ENCODE measurements at places on chromosomes 16 and 17.

DNA sequence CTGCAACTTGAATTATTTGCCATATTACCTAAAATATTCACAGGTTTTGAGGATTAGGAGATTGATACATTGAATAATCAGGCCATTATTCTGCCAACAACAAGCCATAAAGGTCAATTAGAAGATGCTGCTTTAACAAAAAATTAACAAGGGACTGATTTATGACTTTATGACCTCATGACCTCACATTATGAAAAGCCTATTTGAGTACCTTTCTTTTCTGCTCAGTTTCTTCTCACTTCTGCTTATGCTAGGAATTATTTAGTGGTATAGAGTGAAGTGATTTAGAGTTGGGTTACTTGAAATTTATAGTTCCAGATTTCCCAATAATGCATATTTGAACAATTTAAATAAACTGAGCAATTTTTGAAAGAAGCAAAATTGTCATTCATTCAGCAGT is 121.6 kb downstream of the CHD9 start:
- no peak for DNase-seq

GRCh38 chr17:50163843-50164696 is 1.7 kb upstream of the SGCA start:
- DNase-seq: no peak

- DNase-seq: no peak
Observed at GRCh38 chr16:2008631-2009163, 924 bp downstream of the ZNF598 start.

DNA sequence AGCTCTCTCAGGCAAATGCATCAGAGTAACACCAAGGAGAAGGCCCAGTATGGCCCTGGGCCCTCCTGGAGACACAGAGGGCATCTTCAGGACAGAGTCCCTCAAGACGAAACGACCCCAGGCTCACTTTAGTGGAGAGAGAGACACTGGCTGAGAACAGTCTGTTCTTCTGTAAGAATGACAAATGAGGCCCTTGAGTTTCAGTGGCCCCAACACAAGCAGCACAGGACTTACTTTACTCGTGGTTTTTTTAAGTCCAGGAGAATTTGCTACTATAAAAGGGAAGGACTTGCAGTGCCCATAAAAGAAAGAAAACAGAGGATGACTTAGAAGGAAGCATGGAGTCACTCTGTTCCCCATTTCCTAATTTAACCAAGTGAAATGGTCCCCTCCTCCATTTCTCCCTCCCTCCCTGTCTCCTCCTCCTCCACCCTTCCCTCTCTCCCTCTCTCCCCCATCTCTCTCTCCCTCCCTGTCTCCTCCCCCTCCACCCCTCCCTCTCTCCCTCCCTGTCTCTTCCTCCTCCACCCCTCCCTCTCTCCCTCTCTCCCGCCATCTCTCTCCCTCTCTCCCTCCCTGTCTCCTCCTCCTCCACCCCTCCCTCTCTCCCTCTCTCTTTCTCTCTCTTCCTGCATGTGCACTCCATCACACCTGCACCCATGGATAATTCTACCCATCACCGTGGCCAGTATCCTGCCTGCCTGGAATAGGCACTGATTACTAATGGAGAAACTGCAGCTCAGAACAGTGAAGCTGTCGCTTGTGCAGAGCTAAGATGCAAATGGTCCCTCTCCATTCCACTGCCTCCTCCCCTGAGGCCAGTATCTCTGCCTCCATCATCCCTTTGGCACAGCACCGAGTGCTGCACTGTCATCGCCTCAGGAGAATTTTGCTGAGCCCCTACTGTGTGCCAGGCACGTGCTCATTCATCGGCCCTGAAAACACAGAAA is 47.3 kb upstream of the RBFOX3 start:
- DNase-seq: no peak

- no peak for DNase-seq
Observed at GRCh38 chr17:67442787-67443624, 65.9 kb downstream of the PITPNC1 start.

DNA sequence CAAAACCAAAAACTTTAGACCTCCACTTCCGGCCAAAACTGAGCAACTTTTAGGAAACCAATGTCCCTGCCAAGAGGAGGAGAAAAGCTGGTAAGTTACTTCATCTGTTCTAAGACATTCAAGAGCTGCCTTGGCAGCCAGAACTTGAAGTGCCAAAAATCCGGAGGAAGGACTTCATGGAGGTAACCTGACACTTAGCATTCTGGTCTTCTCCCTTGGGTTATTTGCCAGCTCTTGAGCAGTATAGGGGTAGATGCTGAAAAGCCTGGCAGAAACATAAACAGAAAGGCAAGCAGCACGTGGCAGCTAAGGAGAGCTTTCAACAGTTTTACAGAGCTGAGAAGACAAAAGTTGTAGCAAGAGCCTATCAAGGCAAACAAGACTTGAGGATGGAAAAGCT is 53.2 kb downstream of the CDYL2 start:
- no peak for DNase-seq

GRCh38 chr16:85857406-85857805 is 41.6 kb upstream of the IRF8 start:
- DNase-seq: no peak

DNA sequence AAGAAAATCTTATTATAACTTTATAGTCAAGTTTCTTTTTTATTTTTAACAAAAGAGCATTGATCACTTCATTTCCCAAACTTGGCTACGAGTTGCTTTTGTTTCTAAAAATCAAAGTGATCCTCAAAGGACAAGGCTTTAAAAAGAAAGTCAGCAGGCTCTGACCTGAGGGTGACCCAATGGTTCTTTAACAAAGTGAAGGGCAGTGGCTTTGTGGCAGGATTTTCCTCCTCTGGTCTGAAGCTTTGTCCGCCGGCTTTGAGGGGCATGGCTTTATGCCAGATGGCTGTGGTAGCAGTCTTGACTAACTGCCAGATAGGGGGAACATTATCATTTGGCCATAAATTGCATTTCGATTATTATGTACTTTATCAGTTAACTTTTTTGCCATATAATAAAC is 28.5 kb downstream of the IQCK start:
- DNase-seq: no peak

GRCh38 chr16:49699841-49700175 is 156.1 kb downstream of the ZNF423 start:
- no peak for DNase-seq

- no peak for DNase-seq
Observed at GRCh38 chr17:51487947-51488346, 227.6 kb downstream of the UTP18 start.

- no peak for DNase-seq
Observed at GRCh38 chr17:72409405-72410002, 288.7 kb downstream of the SOX9 start.

DNA sequence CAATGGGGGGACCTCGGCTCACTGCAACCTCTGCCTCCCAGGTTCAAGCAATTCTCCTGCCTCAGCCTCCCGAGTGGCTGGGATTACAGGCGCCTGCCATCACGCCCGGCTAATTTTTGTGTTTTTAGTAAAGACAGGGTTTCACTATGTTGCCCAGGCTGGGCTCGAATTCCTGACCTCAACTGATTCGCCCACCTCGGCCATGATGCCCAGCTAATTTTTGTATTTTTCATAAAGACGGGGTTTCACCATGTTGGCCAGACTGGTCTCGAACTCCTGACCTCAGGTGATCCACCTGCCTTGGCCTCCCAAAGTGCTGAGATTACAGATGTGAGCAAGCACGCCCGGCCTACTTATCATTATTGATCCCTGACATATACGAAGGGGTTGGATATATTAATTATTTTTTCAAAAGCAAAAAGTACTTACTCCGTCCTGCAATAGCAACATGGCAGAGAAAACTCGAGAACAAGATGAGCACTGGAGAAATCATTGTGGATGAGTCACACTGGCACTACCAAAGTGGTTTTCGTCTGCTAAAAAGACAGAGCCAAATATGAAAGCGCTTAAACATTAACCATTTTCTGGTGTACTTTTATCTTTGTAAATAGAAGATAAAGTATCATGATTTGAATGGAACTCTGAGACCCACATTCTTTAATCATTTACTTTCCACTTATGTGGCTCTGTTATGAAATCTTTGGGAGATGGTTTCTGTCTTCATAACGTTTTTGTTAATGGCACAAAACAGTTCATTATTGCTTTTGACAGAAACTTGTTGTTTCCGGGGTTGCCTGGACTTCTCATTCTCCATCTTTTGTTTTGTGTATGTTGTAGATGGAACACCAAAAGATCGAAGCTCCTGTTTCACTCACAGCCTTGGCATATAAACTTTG is at the start of gene APOH:
TSS of gene APOH (minus strand) at position 529 of the 896 bp plus-strand sequence. CDS start at position 493, 36 bp downstream.
- DNase-seq: no peak

All from NCI-H1105 (cell line).